ENCODE measurements at places on chromosomes 12 and 14.

- DNase-seq: no peak
Measured at GRCh38 chr14:67618617-67619063, 1.1 kb upstream of the ARG2 start.

DNA sequence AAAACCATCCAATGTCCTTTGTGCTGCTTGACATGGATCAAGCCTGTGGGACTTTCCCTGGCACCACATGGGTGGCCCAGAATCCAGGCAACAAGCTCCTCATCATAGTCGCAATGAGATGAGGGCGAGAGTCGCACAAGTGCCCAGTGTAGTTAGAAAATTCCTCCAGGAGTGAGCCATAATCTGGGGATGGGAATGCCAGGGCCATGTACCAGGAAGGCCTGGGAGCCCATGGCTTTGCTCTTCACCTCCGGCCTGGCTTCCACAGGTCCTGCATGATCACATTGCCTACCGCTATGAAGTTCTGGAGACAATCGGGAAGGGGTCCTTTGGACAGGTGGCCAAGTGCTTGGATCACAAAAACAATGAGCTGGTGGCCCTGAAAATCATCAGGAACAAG is 33.9 kb downstream of the DYRK4 start:
- no peak for DNase-seq

DNA sequence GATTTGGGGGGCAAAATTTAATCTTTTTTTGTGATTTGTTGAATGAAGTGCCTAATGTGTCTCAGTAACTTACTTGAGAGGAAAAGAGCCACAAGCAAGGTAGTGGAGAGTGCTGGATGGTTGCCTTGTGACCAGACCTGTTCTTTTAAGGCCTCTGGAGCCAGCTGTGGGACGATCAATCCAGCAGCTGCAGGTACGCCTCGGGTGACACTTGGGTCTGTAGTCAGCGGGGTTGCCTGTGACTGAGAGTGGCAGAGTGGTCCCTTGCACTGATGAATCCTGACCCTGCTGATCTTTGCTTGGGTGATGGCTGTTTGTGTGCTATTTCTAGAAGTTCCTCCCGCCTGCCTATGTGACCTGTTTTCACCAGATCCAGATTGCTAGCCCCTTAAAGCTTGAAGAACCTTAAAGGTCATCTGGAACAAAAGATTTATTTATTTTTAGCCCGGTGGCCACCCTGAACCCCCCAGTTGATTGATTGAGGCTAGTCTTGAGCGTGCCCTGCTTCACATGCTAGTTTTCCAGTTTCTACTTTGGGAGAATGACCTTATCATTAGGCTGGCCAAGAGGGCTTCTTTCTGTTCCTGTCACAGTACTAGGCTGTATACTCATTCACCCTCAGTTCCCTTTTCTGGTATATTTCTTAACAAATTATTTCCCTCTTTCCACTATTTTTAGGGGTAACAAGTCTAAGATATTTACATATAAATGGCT is 23.2 kb downstream of the PRKCH start:
- DNase-seq: no peak

DNA sequence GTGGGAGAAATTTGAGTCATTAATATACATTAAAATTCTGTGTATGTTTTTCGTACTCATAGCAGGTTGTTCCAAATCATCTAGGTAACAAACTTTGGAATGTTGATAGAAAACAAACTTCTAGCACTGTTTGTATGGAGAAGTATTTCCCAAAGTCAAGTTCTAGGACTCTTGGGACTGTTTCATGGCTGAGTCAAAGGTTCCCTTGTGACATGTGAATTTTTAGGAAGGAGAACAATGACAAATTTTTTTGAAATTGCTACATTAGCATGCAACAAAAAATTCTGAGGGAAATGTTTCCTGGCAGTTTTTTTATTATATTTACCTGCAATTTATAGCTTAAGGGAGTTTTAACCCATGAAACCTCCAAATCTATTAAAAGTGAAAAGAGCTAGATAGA is 73.8 kb downstream of the RASSF8 start:
- DNase-seq: no peak

DNA sequence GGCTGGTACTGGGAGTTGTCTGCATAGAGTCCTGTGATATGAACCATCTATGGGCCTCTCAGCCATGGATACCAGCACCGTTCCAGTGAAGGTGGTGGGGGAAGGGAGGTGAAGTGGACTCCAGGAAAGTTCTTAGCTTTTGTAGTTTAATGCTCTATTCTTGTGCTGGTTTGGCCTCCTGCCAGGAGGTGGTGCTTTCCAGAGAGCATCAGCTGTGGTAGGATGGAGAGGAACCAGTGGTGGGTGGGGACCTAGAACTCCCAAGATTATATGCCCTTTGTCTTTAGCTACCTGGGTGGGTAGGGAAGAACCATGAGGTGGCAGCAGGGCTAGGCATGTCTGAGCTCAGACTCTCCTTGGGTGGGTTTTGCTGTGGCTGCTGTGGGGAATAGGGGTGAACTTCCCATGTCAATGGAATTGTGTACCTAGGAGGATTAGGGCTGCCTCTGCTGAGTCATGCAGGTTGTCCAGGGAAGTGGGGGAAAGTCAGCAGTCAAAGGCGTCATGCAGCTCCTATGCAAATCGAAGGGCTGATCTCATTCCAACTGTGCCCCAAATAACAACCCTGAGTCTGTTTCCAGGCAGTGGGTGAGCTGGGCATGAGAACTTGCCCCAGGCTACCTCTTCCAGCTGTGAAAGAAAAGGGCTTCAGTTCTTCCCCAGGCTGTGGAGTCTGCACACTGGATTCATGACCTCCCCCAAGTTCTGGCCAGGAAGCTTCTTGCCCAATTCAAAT is 14.2 kb downstream of the GZMH start:
- DNase-seq: no peak

- no peak for DNase-seq
Measured at GRCh38 chr14:20757965-20758364, 10.2 kb upstream of the EDDM3B start.

GRCh38 chr12:6316921-6317692 is 6.6 kb downstream of the PLEKHG6 start:
- peak; percentile 86 for DNase-seq

- no peak for DNase-seq
Measured at GRCh38 chr12:47992776-47993175, 11.5 kb downstream of the COL2A1 start.

- no peak for DNase-seq
Measured at GRCh38 chr12:73418541-73418940, 1119.1 kb upstream of the ATXN7L3B start.

DNA sequence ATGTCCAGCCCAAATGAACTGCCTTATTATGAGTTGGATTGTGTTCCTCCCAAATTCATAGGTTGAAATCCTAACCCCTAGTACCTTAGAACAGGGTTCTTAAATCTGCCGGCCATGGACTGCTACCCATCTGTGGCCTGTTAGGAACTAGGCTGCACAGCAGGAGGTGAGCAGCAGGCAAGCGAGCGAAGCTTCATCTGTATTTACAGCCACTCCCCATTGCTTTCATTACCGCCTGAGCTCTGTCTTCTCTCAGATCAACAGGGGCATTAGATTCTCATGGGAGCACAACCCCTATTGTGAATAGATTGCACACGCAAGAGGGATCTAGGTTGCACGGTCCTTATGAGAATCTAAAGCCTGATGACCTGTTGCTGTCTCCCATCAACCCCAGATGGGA is 9.8 kb upstream of the EML5 start:
- no peak for DNase-seq

GRCh38 chr12:115132145-115132544 is 448.2 kb upstream of the TBX3 start:
- DNase-seq: peak; percentile 86

GRCh38 chr14:33978892-33979612 is 28.2 kb upstream of the EGLN3 start:
- no peak for DNase-seq

GRCh38 chr12:47838286-47838931 is 18.7 kb upstream of the HDAC7 start:
- DNase-seq: peak; percentile 73

DNA sequence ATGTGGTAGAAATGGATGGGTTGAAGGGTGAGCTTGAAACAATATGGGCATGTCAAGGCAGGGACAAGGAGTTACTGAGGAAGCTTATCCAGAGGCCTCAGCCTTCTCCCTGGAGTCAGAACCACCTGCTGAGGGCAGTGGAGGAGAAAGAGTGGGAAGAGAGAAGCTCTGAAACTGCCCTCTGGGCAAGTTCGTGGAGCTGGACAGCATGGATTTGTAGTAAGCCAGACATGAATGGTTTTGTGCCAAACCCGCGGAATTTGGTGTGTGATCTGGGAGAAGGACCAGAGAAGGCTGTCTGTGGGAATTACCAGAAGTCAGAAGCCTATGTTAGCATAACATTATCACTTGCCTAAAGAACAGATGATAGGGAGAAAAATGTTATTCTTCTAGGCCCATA is 164.8 kb downstream of the SLC41A2 start:
- peak; percentile 62 for DNase-seq

GRCh38 chr12:94182986-94183707 is 34.8 kb downstream of the PLXNC1 start:
- no peak for DNase-seq

DNA sequence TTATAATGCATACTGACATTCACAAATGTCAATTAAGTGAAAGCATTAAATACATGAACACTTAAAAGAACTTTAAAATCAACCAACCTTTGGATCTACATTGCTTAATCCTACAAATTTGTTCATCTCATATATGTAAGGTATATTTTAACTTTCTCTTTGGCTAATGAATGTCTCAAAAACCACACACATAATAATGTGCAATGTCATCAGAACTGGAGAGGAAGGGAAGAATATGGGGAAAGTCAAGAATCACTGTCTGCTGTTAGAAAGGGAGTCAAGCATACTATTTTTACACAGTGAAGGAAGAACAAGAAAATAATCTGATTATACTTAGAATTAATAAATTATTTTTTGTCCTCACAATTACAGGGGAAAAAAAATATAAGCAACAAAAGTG is 4.9 kb downstream of the GMFB start:
- DNase-seq: no peak

DNA sequence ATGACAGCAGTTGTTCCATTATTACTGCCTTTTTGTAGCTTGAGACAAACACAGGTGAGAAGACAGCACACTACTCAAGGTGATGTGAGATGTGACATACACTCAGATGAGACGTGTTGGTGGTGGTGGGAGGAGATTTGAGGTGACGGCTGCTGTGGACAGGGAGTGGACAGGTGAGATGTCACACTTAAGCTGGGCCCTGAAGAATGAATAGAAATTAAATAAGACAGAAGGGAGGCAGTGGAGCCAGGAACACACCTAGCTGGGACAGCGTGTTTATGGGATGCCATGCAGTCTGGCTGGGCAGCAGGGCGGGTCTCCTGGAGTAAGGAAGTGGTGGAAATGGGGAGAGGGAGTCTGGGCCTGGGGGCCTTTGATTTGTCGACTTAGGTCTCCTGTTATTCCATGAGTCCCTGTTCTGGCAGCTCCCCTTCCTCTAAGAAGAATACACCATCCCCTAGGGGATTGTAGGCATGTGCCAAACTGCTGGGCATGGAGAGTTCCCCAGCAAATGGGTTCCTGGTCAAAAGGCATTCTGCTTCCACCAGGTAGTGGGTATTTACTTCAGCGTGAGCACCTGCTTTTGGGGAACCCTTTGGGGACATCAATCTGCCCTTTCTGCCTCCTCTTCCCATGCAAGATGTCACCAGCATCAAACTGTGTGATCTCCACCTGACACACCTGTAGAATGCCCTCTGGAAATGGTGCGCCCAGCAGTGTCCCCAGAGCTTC is 71.2 kb upstream of the ESRRB start:
- peak; percentile 29 for DNase-seq

GRCh38 chr12:3757261-3757660 is 4.4 kb upstream of the CRACR2A start:
- DNase-seq: peak; percentile 26

DNA sequence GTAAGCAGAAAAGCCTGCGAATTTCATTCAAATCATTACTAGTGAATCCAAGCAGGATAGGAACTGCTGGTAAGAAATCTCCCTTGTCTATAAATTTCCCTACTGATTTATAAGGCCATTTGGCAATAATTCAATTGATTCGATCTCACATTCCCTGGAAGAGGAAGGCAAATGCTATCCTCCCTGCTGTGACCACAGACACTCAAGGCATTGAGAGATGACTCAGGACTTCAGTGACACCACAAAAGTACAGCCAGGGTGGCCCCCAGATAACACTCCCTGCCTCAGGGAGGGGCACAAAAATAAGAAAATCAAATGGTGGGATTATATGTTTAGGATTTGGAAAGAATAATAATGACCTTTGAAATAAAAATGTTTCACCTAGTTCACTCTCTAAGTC is 162.7 kb downstream of the GRIP1 start:
- DNase-seq: no peak

- DNase-seq: no peak
Measured at GRCh38 chr14:68198713-68199495, 379.3 kb downstream of the RAD51B start.

DNA sequence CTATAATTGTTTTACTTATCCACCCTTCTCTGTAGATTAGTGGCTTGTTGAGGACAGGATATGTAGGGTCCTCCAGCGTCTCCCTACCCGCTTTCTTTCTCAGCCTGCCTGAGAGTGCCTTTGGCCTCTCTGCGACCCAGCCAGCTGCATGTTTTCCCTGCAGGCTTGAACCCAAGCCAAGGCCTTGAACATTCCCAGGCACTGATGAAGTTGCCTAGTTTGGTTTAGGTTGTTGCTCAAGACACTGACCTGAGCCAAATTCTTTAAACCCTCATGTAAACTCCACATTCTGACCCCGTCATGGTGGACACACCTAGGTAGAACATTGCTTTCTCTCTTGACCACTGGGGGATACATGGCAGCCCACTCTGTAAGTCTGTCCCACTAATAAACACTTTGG is 33.4 kb upstream of the TXNRD1 start:
- DNase-seq: no peak

GRCh38 chr12:98437166-98437565 is 78.2 kb upstream of the TMPO start:
- no peak for DNase-seq

DNA sequence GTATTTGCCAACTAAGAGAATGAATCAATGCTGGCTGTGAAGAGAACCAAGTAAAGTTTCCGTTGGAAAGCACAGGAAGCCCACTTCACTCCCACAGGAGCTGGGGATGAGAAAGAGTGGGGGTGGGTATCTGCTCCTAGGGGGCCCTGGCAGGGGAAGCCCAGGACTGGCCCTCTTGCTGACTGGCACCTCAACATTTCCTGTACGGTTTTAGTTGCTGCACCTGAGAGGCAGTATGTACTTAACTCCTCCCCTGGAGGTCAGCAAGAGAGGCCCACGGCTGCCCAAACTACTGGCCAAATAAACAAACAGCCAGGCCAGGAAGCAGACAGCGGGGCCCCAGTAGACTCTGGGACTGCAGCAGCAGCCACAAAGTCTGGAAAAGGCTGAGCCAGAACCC is 33.8 kb upstream of the VWF start:
- no peak for DNase-seq

- no peak for DNase-seq
Measured at GRCh38 chr12:129949651-129950050, 45.8 kb upstream of the TMEM132D start.

DNA sequence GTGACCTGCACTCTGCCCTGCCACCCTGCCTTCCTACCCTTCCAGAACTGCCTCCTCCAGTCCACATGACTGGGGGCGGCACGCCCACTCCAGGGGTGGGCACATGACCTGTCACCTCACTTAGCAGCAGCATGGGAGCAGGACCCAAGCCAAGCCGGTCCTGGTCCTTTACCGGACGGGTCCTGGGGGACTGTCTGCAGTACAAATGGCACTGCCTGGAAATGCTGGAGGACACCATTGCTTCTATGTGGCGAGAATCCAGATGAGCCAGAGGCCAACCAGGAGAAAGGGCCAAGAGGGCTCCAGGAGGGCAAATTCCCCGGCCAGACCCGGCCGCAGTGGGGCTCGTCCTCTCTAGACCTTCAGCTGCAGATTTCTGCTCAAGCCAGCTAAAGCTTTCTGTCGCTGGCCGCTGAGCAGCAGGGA is 33.1 kb downstream of the ITPK1 start:
- no peak for DNase-seq
